ENCODE measurements at places on chromosomes 13 and 19. TPM values are rescaled to one million over a fixed set of nuclear protein-coding genes. Genes with fewer than 3 reads are reported as not detected.

LRP3 gene
- 46.9 TPM for total RNA-seq

TUBA3C gene
- not detected for total RNA-seq

ZNF790 gene
- 13.3 TPM for total RNA-seq

SOX1 gene
- 0.76 TPM for total RNA-seq

OR7A5 gene
- not detected for total RNA-seq

IGSF23 gene
- total RNA-seq: not detected

IRGC gene
- not detected for total RNA-seq

Data from glutamatergic neuron (in vitro differentiated cells).